Lung (tissue), 17 donors: ENCODE measurements at places on chromosomes 4 and X. TPM values are rescaled to one million over a fixed set of nuclear protein-coding genes. Genes with fewer than 3 reads are reported as not detected.

Gene RBM46
- total RNA-seq: not detected

GRCh38 chrX:131061306-131061705 lies 3.2 kb downstream of the ARHGAP36 start:
- no peak for DNase-seq
- H3K27me3 ChIP-seq: peaks cover 26% of the 10 kb centered on the region
- no peaks in the 10 kb centered on the region for H3K4me1 ChIP-seq
- H3K27ac ChIP-seq: no peak overlapping the region
- no peaks in the 10 kb centered on the region for H3K36me3 ChIP-seq
- no peak overlapping the region for H3K4me3 ChIP-seq

DNA sequence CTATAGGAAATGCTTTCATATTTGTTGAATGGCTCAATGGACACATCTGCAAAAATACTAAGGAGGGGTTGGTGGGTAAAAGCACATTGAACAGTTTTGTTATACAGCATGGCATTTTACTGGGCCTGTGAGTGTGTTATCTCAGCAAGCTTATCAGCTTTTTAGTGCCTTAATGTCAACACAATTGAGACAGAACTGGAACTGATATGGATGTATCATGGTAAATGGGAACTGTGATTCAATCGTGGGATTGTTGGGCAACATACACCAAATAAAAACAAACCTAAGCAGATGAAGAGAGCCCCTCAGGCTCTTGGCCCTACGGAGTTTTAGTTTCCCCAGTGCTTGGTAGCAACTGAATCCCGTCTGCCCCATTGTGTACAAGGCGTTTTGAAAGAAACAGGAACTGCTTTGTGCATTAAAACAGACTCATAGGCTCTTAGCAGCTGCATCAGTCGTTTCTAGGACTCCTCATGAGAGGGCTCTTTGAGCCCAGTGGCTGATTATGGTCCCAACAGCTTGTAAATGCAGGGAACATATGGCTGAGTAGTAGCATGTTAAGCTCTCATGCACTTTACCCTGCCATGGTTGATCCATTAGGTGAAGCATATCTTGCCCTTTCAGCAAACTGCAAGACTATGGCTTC lies 7.3 kb downstream of the GPR119 start:
- DNase-seq: no peak
- peaks cover 7% of the 10 kb centered on the region for H3K27me3 ChIP-seq
- no peaks in the 10 kb centered on the region for H3K4me1 ChIP-seq
- H3K36me3 ChIP-seq: no peaks in the 10 kb centered on the region
- H3K27ac ChIP-seq: no peak overlapping the region
- H3K4me3 ChIP-seq: no peak overlapping the region

Gene CENPVL2
- total RNA-seq: not detected

Gene ARL9
- not detected for total RNA-seq

DNA sequence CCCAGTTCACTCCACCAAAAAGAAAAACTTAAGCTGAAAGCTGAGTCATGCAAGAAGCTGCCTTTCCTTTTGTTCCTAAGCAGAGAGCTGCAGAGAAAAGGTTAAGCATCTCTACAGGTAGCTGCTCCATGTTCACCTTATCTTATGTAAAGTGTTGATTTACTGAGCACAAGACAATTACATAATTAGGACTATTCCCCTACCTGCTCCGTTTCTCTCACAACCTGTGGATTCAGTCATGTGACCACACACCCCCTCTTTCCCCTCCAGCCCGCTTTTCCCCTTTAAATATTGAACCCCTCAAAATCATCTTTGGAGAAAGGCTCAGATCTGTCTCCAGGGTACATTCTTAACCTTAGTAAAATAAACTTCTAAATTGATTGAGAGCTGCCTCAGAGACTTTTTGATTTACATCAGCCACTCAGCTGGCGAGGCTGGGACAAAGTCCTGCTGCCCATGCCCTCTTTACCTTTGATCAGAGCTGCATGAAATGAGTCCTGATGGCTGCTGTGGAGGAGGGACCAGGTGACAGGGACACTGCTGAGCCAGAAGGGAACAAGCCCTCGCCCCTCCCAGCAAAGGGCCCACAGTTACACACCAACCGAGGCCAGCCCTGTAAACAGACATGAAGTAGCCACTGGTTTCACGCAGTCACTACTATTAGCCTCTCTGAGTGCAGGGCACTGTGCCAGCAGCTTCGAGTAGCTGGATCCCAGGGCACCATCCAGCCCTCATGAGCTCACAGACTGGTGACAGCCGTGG lies 53.9 kb upstream of the C4orf50 start:
- H3K4me1 ChIP-seq: no peaks in the 10 kb centered on the region
- DNase-seq: peak; percentile 40
- H3K36me3 ChIP-seq: no peaks in the 10 kb centered on the region
- no peak overlapping the region for H3K27ac ChIP-seq
- H3K27me3 ChIP-seq: no peaks in the 10 kb centered on the region

DNA sequence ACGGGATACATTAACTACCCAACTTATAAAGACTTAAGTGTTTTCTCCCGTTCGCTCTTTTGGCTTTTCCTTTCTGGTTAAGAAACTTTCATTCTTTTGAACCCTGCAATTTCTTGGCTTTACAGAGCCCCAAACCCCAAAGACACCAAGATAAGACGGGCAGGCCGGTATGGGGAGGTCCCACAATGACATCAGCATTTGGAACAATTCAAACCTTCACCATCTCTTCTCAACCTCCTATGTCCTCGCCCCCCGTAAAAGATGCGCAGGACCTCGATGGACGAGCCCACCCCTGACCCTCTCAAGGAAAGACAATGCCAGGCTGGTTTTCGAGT lies 999 bp downstream of the ZNF518B start:
- no peak for DNase-seq
- no peaks in the 10 kb centered on the region for H3K27me3 ChIP-seq
- peaks cover 25% of the 10 kb centered on the region for H3K36me3 ChIP-seq
- peak overlapping the region; percentile 93 for H3K4me3 ChIP-seq
- H3K27ac ChIP-seq: peak overlapping the region; percentile 88

- H3K4me3 ChIP-seq: no peak overlapping the region
- peak; percentile 1 for DNase-seq
- no peaks in the 10 kb centered on the region for H3K27me3 ChIP-seq
- H3K4me1 ChIP-seq: no peaks in the 10 kb centered on the region
- no peak overlapping the region for H3K27ac ChIP-seq
These were observed 196.4 kb downstream of the DTHD1 start for GRCh38 chr4:36477861-36478260.

DNA sequence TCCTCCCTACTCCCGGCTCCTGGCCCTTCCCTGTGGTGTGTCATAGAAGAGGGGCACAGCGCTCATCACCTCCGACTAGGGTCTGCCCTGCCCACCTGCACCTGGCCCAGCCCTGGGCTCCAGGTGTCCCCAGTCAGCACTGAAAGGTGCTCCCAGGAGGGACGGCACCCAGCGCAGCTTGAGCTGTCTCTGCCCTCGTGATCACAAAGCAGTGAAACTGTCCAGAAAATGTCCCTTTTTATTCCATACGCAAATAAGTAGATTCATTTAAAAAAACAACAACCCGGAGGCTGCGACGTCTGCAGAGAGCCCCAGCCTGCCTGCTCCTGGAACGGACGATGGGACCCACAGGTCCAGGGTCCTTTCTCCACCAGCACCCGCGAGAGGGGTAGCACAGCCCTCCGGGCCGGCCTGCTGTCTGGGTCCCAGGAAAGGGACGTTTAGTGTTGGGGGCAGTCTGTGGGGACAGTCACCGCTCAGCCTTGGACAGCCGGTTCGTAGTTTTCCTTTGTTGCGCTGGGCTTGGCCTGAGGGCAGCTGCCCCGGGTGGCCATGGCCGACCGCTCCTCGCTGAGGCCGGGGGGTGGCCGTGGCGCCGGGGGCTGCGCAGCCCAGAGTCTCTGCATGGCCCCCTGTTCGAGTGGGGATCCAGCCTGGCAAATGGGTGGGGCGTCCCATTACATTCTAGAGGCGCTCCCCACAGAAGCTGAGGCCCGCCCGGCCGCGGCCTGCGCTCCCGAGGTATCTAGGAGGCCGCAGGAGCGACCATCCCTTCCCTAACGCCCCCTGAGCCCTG lies 4.6 kb downstream of the HMX1 start:
- no peak overlapping the region for H3K27ac ChIP-seq
- H3K4me3 ChIP-seq: no peak overlapping the region
- H3K27me3 ChIP-seq: peaks cover 72% of the 10 kb centered on the region
- no peaks in the 10 kb centered on the region for H3K36me3 ChIP-seq

- peaks cover 11% of the 10 kb centered on the region for H3K27me3 ChIP-seq
- no peak overlapping the region for H3K27ac ChIP-seq
- no peak overlapping the region for H3K4me3 ChIP-seq
- DNase-seq: peak; percentile 54
- H3K36me3 ChIP-seq: no peaks in the 10 kb centered on the region
These were observed 36.9 kb downstream of the AMMECR1 start for GRCh38 chrX:110280954-110281353.

DNA sequence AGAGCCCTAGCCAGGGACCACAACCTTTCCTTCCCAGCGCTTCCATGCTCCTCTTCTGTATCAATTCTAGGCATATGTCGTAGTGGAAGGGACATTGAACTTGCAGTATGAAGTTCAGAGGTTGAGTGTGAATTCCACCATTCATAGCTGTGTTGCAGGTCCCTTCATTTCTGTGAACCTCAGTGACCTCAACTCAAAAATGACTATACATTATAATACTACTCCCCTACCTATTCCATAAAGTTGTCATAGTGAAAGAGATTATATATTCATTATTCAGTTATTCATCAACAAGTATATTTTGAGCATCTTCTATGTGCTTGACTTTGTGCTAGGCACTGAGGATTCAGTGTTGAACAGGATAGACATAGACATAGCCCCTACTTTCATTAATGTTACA lies 28.0 kb downstream of the SH3BGRL start:
- no peak overlapping the region for H3K4me3 ChIP-seq
- DNase-seq: no peak
- H3K27ac ChIP-seq: no peak overlapping the region
- no peaks in the 10 kb centered on the region for H3K4me1 ChIP-seq
- no peaks in the 10 kb centered on the region for H3K27me3 ChIP-seq

DNA sequence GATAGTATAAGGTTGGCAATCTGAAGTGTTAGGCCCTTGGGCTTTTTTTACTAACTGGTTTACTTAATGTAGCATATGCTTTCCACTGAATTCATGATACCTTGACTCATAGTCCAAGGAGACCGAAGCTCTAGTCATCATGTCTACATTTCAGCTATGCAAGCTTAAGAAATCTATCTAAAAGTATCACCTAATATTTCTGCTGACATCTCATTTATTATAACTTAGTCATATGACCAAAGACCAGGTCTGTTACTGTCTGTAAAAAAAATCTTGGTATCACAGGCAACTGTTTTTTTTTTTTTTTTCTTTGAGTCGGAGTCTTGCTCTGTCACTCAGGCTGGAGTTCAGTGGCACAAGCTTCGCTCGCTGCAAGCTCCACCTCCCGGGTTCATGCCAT lies 814.0 kb upstream of the NDST4 start:
- no peak for DNase-seq
- no peaks in the 10 kb centered on the region for H3K4me1 ChIP-seq
- H3K27me3 ChIP-seq: no peaks in the 10 kb centered on the region
- H3K36me3 ChIP-seq: no peaks in the 10 kb centered on the region
- H3K27ac ChIP-seq: no peak overlapping the region
- H3K4me3 ChIP-seq: no peak overlapping the region

- no peaks in the 10 kb centered on the region for H3K4me1 ChIP-seq
- H3K27me3 ChIP-seq: peaks cover 6% of the 10 kb centered on the region
- no peak overlapping the region for H3K27ac ChIP-seq
- peak; percentile 33 for DNase-seq
These were observed 17.0 kb upstream of the HPF1 start for GRCh38 chr4:169774466-169775445.

DNA sequence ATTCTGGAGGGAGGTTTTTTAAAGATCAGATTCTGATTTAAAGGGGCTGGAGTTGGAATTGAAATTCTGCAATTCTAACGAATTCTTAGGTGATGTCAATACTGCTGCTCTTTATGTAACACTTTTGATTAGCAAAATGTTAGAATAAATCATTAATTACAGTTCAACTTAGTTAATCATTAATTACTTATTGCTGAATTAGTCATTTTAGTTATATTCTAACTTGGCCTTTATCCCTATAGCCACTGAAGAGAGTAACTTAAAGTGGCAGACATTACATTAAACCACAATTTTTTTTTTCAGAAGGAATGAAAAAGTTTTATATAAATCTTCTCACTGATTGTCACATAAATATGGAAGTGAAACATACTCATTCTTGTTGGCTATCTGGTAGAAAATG lies 206.6 kb upstream of the ITM2A start:
- DNase-seq: no peak
- no peak overlapping the region for H3K27ac ChIP-seq
- H3K4me1 ChIP-seq: no peaks in the 10 kb centered on the region
- H3K27me3 ChIP-seq: no peaks in the 10 kb centered on the region
- no peaks in the 10 kb centered on the region for H3K36me3 ChIP-seq
- no peak overlapping the region for H3K4me3 ChIP-seq

DNA sequence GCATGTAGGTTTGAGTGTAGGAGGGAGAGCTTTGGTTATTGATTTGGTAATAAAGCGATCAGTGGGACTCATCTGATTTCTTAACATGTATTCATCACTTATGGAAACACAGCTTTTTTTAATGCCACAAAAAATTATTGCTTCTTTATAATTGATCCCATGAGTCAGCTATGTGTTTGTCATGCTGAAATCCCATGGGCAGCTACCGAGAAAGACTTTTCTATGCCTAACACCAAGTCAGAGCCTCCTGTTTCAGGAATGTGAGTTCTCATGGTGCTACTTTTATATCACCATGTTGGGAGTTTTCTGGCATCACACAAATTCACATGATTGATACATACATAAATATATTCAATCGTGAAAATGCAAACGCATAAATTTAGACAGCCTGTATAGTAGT lies 165.7 kb downstream of the RAPGEF2 start:
- H3K27ac ChIP-seq: no peak overlapping the region
- H3K27me3 ChIP-seq: no peaks in the 10 kb centered on the region
- no peak overlapping the region for H3K4me3 ChIP-seq
- no peak for DNase-seq

Gene TCP11X2
- total RNA-seq: 1.0 TPM

DNA sequence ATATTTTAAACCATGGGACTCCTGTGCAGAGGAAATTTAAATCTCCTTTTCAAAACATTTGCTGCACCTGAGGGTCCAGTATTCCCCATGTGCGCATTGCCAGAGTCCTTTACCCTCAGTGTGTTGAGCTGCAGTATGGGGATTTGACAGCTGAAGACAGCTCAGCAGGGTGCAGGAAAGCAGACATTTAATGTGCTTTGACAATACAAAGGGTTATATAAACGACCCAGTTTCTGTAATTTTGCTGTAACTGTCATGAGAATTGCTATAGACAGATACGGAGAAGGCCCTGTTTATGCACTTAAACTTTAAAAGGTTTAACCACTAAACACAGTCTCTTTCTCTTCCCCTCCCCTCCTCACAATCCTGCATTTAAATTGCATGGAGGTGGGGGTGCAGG lies 393.4 kb downstream of the MID1IP1 start:
- H3K4me3 ChIP-seq: no peak overlapping the region
- no peak for DNase-seq
- no peaks in the 10 kb centered on the region for H3K36me3 ChIP-seq
- no peak overlapping the region for H3K27ac ChIP-seq
- H3K27me3 ChIP-seq: peaks cover 13% of the 10 kb centered on the region

Gene MAP7D3
- 8.9 TPM for total RNA-seq

GRCh38 chr4:146959692-146960091 lies 14.0 kb upstream of the TTC29 start:
- no peak for DNase-seq
- H3K27ac ChIP-seq: no peak overlapping the region

- no peaks in the 10 kb centered on the region for H3K36me3 ChIP-seq
- H3K27ac ChIP-seq: no peak overlapping the region
- no peak overlapping the region for H3K4me3 ChIP-seq
- no peaks in the 10 kb centered on the region for H3K4me1 ChIP-seq
- no peak for DNase-seq
These were observed 52.8 kb upstream of the STK26 start for GRCh38 chrX:131970347-131970746.

GRCh38 chr4:126799416-126799815 lies 833.3 kb upstream of the INTU start:
- no peaks in the 10 kb centered on the region for H3K27me3 ChIP-seq
- peak; percentile 80 for DNase-seq
- no peak overlapping the region for H3K4me3 ChIP-seq

Gene TMPRSS11D
- total RNA-seq: not detected
